Left renal cortex interstitium (tissue), 4 donors: ENCODE measurements at places on chromosomes 7 and 10. TPM values are rescaled to one million over a fixed set of nuclear protein-coding genes. Genes with fewer than 3 reads are reported as not detected.

UCMA gene
- polyA plus RNA-seq = not detected

MKX gene
- 0.17 TPM for polyA plus RNA-seq

NXPH1 gene
- 0.14 TPM for polyA plus RNA-seq

MACROH2A2 gene
- 103 TPM for polyA plus RNA-seq

MSS51 gene
- 6.3 TPM for polyA plus RNA-seq

- DNase-seq = no peak
Measured at GRCh38 chr7:94888551-94888950, 18.8 kb upstream of the PPP1R9A start.

GRCh38 chr10:114349522-114350215 is 54.6 kb downstream of the AFAP1L2 start:
- DNase-seq = peak; percentile 71

- no peak for DNase-seq
Measured at GRCh38 chr7:106031300-106032035, 68.4 kb downstream of the CDHR3 start.

GRCh38 chr7:150965273-150965830 is 12.8 kb downstream of the KCNH2 start:
- DNase-seq = no peak

GRCh38 chr7:25726170-25726780 is 425.7 kb upstream of the NFE2L3 start:
- DNase-seq = no peak

DNA sequence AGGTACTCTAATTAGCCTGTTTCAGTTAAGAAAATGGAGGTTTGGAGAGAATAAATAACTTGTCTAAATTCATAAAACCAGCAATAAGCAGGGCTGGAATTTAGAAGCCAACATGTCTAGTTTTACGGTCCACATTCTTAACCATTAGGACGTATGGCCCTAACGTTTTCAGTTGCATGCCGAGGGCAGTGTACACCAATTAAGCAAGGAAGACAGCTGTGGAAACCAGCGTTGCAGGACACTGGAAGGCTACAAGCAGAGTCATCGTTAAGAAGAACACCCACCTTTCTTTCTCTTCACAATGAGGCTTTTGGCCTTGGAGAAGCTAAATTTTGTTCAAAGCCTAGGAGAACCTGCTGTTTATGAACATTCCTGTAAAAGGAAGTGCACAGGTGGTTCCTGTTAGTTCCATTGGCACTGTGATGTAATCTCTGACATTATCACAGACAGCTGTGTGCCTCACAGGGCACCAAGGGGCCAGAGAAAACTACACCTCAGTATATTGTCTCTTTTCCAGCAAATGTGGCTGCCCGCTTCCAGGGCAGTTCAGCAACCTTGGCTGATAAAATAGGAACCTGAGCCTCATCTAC is 21.0 kb downstream of the MPP7 start:
- DNase-seq = no peak

DNA sequence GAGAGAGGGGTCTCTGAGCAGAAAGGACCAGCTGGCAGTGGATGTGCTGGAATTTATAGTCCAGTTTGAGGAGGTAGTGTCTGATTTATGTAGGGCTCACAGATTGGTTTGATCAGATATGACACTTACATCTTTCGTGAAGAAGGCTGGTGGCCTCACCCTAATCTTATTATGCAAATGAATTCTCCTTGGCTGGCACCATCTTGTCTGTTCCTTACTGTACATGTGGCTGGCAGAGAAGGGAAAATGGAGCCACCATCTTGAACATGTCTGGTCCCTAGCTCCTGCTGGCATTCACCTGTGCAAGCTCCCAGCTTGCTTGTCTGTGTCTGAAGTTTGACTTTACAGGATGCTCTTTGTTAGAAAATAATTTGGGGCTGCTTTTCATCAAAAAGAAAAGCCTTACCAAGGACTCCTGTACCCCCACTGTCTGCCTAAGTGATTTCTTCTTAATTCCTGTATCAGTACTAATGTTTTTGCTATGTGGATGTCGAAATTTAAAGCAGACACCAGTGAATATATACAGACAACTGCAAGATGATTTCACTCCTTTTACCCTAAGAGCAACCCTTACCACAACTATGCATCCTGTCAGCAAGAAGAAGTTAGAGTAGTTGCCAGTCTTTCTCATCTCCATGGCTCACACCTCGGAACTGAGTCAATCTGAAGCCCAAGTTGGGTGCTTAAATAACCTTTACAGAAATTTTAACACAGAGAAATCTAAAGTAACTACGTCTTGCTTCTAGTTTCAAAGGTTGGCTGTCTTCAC is 322.0 kb upstream of the SEMA3D start:
- DNase-seq = no peak

GRCh38 chr7:126715076-126715475 is 537.7 kb downstream of the GRM8 start:
- DNase-seq = no peak

DNA sequence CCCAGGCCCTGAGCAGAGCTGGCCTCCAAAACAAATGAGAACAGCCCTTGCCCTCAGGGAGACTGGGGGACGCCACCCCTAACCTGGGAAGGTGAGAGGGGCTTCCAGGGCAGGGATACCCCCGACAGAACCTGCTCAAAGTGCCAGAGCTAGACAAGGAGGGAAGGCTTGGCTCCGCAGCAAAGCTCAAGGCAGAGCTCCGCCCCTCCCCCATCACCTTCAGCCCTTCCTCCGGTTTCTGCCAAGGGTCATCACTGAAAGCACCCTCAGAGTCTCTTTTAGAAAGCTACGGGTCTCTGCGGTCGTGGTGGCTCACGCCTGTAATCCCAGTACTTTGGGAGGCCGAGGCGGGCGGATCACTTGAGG is 73.4 kb upstream of the CUX1 start:
- DNase-seq = no peak
